ENCODE measurements at places on chromosomes 4 and X.

- no peak for ATAC-seq
Measured at GRCh38 chrX:134416087-134416486, 43.9 kb upstream of the HPRT1 start.

GRCh38 chrX:105063743-105064142 is 156.8 kb downstream of the TEX13A start:
- no peak for ATAC-seq

DNA sequence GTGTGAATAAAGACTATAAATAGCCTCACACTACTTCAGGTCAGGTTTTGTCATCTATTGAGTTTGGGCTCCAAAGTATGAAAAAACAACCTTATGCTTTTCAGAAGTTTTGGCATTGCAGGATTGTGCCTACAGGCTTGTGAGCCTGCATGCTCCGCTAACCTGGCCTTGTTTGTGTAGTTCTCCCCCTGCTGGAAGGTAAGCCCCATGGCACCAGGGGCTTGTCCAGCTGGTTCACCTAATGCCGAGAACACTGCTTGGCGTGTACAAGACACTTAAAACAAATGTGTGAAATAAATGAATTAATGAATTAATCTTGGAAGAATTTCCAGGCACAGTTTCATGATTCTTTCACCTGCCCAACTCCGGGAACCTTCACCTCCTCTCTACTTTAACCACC is 1.8 kb upstream of the HSD17B10 start:
- ATAC-seq, result no peak

- ATAC-seq, result peak; percentile 34
Measured at GRCh38 chrX:39820938-39821708, 276.6 kb downstream of the BCOR start.

DNA sequence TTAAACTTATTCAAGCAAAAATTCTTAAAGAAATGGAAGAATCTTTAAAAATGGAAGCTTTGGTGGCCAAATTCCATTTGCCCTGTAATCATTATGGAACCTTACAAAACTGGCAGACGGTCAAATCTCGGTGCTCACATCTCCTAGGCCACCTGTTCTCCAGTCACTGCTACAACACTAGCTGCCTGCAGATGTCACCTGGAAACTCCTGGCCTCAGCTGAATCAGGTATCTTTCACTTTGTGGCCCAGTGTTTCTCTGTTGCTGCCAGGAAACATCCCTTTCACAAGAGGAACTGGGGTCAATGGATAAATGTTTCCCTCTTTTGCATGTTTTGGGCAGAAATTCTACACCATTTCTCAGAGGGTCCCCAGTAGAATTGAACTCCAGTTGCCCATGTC is 4.2 kb upstream of the CXCL3 start:
- no peak for ATAC-seq

DNA sequence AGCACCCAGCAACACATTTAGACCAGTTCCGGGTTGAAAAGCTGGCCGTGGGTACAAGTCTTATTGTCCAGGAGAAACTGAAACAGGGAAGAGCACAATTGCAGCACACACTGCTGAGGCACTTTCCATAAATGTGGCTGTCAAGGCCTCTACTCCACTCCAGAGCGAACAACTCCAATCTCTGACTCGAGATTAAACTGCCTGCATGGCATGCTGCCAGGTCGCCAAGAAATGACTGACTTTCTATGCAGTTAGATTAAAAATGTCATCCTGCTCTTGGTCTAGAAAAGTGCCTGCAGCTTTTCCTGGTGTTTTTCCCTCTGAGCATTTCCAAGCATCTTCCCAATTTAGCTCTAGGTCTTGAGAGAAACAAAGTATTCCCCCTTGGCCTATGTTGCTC is 260.6 kb upstream of the EMCN start:
- ATAC-seq, result no peak

DNA sequence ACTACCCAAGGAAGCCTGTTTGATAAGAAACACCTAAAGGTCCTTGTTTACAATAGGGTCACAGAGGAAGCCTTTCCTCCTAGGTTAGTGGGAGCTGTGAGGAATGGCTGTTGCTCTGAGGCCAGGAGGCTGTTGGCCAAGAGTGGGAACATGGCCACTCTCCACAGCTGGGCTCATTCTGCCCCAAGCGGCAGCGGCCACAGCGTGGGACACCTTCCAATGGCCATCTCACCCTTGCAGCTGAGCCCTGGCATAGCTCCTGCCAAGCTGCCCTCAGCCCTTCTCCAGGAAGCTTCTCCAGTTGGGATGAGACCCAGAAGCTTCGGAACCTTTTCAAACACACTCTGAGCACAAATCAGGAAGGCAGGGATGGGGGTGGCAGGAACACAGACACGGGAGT is 111.8 kb upstream of the MAP3K15 start:
- ATAC-seq, result no peak

- ATAC-seq, result no peak
Measured at GRCh38 chrX:119647552-119648420, 41.6 kb upstream of the NKRF start.

All from gastroesophageal sphincter (tissue), 4 donors.